ENCODE measurements at places on chromosomes 3 and 15.
A peak's percentile ranks its signal among the peaks of the same experiment; 100 is the strongest.

- DNase-seq = no peak
Measured at GRCh38 chr3:24160424-24161095, 215.5 kb downstream of the NR1D2 start.

GRCh38 chr3:117298273-117298672 is 588.7 kb downstream of the TUSC7 start:
- DNase-seq = no peak

GRCh38 chr3:69288161-69288895 is 97.6 kb downstream of the FRMD4B start:
- peak; percentile 58 for DNase-seq

GRCh38 chr3:63921741-63922482 is 9.7 kb upstream of the SCAANT1 start:
- no peak for DNase-seq

DNA sequence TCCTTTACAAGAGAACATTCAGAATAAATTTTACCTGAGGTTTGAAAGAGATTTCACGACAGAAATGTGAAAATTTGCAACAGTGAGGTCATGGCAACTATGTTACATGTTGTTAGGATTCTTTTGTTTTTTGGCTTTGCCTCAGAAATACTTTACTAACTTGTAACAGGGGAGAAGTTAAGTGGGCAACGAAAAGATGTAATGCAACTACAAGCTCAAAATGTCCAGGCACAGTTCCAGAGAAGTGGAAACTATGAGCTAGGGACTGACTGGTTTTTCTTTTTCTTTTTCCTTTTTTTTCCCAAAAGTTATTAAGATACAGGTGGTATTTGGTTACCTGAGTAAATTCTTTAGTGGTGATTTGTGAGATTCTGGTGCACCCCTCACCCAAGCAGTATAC is 111.5 kb upstream of the PPP2R3A start:
- DNase-seq = no peak

- no peak for DNase-seq
Measured at GRCh38 chr3:180184816-180185215, 148.1 kb upstream of the PEX5L start.

GRCh38 chr3:133295199-133295901 is 104.5 kb upstream of the BFSP2 start:
- DNase-seq = no peak

DNA sequence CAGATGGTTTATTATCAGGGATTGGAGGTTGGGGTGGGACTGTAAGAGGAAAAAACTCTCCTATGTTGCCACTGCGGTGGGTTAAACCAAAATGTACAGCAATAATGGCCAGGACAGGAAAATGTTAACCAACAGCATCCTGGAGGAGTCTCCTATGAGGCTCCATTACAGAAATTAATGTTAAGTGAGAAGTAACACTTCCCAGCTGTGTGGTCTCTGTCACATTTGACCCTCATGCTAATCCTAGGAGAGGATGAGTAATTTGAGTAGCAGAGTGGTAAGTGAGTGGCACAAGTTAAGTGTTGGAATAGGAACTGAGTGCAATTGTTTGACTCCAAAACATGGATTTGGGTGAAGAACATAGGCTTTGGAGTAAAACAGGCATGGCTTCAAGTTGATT is 39.0 kb downstream of the ARHGEF3 start:
- DNase-seq = no peak

DNA sequence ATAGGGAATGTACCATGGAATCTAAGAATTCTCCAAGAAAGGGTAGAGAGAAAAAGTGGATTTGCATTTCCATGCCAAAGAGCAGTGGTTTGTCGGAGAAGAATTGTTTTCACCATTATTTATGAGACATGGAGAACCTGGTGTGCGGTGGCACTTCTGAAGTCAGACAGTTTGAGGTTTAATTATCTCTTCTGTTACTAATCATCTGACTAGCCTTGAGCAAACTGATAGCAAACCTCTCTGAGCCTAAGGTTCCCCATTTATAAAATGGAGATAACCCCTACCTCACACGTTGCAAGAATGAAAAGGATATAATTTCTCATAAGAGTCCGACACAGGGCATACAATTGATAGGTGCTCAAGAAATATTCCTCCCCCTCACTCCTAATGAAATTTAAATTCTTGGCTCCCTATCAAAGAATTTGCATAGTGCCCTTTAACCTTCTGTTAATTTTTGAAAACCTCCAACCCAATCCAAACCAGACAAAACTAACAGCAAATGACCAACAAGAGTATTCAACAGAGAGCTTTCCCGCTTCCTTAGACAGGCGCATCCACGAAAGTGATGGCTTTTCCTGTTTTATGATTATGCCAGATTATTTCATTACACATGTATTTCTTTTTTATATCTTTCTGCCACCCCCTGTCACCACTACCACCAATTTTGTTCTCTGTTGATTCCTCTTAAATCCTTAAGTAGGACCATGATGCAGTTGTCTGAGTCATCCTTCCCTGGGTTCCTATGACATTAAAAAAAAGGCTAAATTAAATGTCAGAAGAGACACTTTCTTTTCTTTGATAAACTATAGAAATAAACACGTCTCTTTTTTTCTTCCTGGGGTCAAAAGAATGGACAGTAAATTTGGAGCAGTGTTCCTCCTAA is 28.5 kb downstream of the TMEM212 start:
- DNase-seq = no peak

DNA sequence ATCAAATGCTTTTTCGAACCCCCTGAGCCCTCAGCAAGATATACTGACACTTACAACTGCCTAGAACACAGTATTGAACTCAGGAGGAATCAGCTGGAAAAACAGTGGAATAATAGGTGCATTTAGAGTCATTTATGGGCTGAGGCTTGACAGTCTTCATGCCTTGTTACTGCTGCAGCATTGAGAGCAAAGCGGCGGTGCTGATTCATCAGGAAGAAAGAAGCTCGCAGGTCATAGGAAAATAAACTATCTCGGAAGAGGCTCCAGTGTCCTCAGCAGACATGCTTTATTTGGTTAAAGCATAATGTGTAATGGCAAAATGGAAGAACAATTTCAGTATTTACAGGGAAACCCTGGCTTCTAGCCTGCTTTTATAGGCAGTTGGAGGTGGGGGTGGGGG is 30.1 kb upstream of the NEO1 start:
- no peak for DNase-seq

DNA sequence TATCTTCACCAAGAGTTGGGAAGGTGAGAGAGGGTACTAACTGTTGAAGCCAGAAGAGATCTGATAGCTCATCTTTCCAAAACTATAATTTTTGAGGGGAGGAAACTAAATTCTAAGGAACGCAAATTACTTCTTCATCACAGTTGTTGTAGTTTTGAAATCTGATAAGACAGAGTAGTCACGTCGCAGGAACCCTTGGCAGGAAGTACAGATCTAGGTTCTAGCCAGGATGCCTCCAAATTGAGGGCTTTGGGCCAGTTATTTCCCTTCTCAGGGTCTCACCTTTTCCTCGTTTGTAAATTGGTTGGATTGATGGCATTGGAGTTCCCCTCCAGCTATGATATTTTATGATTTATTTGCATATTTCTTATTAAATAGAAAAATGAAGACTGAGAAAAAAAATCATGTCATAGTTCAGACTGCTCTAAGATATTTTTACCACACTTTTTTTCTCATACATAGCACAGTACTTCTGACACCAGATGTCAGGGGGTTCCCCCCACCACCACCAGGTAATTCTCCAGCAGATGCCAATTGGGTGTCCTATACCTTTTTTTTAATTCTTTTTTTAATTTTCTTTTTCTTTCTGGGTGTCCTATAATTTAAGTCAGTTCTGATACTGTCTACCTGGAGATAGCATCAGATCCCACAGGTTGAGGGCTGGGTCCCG is 32.3 kb upstream of the APH1B start:
- DNase-seq = no peak

GRCh38 chr3:68878322-68878721 is 54.0 kb downstream of the TAFA4 start:
- no peak for DNase-seq

DNA sequence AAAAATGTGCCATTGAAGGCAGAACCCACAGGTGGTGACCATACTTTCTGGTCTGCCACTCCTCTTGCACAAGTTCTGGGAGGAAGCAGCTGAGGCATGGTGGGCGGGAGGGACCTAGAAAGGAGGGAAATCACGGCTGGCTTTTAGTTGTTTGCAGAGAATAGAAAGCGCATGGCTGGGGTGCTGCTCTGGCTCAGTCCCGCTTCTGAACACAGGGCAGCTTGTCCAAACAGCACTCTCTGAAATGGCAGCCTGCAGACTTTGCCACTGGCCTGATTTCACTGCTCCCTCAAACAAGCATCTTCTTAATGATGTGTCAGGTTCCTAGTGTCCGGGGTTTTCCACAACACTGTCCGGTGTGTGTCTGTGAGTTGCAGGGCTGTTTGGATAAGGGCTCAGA is 76.7 kb downstream of the AAGAB start:
- no peak for DNase-seq

DNA sequence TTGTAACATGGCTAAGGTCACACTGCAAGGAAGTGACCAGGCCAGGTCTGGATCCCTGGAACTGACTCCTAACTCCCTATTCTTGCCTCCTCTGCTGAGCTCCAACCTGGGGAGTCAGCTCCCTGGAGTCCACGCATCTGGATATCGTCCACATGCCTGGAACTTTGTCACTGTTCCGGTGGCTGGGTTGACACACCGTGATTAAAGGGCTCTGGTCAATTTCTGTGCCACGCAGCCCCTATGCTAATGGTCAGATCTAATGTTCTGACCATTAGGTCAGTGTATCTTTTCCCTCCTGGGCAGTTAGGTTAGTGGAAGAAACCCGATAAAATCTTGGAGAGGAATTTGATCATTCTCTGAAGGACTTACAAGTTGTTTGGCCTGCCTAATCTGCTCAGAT is 1.6 kb upstream of the TPM1 start:
- no peak for DNase-seq

DNA sequence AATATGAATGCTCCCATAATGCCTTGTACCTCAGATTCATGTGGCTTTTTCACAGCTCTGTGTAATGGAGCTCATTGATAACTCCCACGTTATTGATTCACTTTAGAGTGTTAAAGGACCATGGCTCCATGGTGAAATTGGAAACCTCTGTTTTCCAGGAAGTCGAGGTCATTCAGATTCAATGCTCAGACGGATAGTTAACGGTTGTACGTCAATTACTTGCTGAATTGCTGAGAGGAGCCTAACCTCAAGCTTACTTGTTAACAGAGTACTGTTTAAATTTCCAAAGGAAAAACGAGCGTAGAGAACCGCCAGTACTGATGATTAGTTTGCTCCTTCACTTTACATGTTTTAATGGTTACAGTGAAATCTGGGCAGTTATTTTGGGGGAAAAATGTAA is 11.1 kb downstream of the ABHD17C start:
- no peak for DNase-seq

- DNase-seq = no peak
Measured at GRCh38 chr3:53221345-53221744, 34.5 kb downstream of the TKT start.

DNA sequence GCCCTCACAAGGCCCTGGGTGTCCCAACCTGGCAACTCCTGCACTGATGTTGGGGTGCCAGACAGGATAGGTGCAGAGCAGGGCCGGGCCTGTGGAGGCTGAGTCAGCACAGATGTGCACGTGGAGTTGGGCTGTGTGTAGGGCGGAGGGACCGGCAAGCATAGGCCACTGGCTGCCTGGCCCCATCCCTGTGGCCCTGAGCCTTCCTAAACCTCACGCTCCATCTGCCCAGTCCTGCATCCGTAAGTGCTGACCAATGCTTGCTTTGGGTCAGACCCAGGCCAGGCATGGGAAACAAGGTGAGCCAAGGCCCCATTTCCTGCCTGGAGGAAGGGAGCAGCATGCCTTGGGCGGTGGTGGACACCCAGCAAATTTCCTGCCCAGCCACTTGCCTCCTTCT is 5.8 kb upstream of the IQSEC1 start:
- DNase-seq = no peak

GRCh38 chr15:81410318-81410753 is 36.3 kb upstream of the TMC3 start:
- no peak for DNase-seq

DNA sequence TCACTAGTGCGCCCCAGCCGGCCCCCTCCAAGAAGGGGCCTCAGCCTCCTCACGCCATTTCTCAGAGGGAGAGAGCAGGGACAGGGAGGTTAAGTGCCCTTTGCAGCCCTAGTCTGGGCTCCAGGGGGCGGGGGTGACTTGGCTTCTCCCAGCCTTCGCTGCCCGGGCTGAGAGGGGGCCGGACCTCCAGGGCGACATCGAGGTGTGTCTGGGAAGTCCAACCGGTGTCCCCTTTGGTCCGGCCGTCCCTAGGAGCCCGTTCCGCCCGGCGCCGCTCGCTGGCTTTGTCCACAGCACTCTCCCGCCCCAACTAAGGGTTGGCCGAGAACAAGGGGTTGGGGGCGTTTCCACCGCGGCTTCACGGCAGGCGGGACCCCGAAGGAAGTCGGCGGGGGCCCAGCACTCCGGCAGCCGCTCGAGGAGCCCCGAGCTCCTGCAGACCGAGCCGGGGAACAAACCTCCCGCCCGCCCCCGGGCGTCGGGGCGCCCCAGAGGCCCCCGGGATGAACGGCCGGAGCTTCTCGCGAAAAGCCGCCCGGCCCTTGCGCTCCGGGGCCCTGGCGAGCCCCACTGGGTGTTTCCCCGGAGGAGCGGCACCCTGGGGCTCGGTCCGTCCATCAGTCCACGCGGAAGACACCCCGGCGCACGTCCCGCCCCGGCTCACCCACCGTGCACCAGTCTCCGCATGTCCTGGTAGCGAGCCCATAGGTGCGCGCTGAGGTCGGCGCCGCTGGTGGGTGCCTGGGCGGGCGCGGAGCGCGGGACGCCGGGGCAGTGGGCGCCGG is 627 bp downstream of the NT5DC2 start:
- peak; percentile 19 for DNase-seq

- DNase-seq = peak; percentile 10
Measured at GRCh38 chr3:118628704-118629341, 405.8 kb downstream of the IGSF11 start.

- DNase-seq = peak; percentile 78
Measured at GRCh38 chr15:66851311-66852063, 149.5 kb downstream of the SMAD6 start.

DNA sequence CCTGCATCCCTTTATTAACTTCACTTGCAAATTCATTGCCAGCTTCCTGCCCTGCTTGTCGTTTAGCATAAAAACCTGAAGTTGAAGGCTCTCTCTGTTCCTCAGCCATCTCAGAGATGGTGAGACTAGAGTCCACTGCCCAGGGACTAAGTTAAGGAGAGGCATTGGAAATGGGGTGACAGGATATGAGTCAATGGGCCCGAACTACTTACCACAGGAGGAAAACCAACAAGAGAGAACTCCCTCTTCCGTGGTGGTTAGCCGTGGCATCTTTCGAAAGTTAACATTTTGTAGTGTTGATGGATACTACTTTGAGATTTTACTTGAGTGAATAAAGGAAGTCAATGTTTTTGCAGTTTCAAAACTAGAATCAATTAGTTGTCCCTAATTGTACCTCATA is 65.3 kb downstream of the LRTM1 start:
- no peak for DNase-seq

GRCh38 chr3:17846466-17846865 is 104.0 kb upstream of the TBC1D5 start:
- no peak for DNase-seq

GRCh38 chr15:71687902-71688508 is 122.3 kb upstream of the NR2E3 start:
- DNase-seq = no peak

DNA sequence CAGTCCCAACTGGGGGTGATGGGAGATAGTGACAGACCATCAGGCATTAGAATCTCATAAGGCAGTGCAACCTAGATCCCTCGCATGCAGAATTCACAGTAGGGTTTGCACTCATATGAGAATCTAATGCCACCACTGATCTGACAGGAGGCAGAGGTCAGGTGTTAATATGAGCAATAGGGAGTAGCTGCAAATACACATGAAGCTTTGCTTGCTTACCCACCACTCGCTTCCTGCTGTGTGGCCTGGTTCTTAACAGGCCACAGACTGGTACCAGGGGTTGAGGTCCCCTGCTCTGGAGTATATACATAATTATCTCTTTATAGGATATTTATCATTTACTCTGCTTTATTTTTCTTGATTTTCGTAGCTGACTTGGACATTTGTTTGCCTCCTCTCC is 36.0 kb upstream of the ZMAT3 start:
- DNase-seq = no peak

Data from activated T-cell treated with anti-CD3 and anti-CD28 coated beads for 48 hours (primary cell).